ENCODE measurements at places on chromosomes 7 and 10.

GRCh38 chr10:109926061-109926745 is 2.9 kb upstream of the XPNPEP1 start:
- no peak for DNase-seq

GRCh38 chr10:63166742-63167258 is 33.7 kb downstream of the NRBF2 start:
- no peak for DNase-seq

DNA sequence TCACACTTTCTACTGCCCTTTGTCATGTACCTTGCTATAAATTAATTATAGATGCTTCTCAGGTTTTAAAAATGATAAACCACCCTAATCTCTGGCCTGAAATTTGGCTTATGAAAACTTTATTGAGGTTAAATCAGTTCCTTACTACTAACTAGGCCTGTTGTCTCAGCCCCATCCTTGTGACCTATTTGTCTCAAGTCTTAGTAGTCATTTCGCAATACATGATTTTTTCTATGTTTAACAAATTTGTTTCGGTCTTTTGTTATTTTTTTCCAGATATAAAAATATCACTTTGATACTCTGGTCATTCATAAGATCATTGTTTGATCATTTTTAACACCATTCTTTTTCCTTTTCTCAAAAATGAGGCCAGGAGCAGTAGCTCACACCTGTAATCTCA is 411.6 kb downstream of the GFRA1 start:
- DNase-seq: no peak

- DNase-seq: no peak
These were observed 135.9 kb downstream of the PCDH15 start for GRCh38 chr10:54665095-54665494.

DNA sequence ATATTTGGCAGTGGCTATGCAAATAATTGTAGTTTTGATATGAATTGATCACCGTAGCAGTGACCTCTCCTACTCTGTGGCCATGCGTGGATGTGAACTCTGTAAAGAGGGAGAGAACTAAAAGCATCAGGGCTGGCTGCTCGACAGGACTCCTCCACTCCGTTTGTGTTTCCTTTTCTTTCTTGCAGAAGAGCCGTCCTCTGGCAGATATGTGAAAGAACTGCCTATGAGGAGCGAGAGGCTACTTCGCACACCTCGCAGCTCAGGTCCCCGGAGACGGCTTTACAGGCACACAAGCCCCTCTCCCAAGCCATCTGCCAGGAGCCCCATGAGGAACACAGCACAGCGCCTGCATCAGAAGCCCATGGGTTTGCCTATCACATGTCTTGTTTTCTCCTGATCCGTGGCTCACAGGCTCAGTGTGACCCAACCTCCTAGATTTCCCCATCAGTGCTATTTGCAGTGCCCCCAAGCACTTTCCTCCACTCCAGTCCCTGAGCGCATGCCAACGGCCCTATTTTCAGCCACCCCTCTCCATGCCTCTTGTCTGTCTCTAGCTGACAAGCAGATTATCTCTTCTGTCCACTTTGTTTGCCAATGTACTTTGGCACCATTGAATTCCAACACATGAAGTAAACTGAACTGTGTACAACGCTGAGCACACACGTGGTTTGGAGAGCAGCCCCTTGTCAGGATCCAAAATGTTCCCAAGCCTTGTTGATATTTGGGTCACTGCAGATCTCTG is 164.3 kb upstream of the AKR1E2 start:
- DNase-seq: no peak

DNA sequence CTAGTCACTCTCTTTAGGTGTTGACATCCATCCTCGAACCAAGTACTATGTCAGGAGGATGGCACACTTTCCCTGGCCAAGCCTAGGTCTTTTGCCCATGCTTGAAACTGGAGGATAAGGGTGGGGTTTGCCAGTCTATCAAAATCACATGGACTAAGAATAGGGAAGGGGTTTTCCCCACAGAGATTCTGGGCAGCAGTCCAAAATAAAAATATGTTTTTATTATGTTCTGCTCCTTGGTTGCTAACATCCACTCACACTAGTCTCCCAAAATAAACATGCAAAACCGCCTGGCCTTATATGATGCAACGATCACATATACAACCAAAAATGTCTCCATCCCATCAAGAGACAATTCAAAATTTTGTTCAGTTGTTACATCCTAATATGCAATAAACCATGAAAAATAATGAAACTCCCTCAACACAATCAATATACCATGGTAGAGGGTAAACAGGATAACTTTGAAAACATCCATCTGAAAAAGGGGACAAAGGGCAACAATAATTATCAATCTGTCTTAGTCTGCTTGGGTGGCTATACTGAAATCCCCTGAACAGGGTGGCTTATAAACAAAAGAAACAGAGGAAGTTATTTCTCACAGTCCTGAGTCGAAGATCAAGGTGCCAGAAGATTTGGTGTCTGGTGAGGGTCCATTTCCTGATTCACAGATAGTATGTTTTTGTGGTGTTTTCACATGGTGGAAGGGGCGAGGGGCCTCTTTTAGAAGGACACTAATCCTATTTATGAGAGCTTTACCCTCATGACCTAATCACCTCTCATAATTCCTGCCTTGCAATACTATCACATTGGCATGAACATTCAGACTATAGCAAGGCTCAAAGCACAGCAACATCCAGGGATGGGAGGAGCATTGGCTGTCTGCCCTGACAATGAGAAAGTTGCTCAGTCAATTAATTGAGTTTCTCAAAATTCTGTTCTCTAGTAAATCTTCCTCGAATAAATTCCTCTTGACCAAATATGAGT is 159.3 kb downstream of the ETV1 start:
- no peak for DNase-seq

DNA sequence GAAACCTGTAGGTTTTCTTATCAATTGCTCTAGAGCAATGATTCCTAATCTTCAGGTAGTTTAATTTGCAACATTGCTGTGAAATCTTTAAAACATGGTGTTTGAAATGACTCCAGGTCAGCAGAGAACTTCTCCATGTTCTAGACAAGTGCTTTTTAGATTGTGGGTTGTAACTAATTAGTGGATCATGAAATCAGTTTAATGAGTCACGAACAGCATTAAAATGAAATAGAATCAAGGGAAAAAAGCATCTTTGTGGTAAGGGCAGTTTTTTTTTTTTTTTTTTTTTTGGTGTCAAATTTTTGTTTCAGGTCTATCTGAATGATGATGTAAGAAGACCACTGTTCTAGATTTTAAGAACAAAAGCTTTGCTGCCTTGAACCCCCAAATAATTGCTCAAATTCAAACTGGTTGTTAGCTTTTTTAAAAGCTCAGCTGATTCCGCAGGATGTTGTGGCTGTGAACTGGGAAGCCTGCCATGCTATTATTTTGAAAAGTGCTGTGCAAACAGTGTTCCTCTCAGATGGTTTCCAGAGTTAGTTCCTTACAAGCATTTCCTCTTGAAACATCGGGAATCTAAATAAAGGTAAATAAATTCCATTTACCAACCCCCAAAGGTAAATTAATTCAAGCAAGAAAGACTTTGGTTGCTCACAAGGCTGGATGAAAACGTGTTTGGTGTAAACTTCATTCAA is 13.1 kb upstream of the PDK4 start:
- no peak for DNase-seq

GRCh38 chr7:41268878-41269277 is 434.0 kb downstream of the INHBA start:
- no peak for DNase-seq

DNA sequence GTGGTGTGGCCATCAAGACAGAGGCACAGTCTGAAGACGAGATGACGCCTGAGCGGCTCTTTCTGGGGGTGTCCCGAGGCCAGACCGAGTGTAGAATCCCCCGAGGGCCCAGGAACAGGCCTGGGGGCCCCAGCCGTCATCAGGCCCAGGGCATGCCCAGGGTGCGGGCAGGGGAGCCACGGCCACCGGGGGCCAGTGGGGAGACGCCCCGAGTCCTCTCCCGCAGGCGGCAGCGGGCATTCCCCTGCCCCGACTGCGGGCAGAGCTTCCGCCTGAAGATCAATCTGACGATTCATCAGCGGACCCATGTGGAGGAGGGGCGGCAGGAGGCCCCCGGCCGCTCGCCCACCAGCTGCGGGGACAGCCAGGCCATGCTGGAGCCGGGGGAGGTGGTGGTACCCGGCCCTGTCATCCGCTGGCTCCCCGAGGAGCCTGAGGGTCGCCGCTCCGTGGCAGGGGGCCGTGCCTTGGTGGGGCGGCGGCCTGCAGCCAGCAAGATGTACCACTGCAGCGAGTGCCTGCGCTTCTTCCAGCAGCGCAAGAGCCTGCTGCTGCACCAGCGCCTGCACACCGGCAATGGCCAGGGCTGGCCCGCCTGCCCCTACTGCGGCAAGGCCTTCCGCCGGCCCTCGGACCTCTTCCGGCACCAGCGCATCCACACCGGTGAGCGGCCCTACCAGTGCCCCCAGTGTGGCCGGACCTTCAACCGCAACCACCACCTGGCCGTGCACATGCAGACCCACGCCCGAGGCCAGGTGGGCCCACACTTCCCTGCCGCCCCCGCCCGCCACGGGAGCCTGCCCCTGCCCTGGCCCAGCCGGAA is 19.7 kb downstream of the ZNF783 start:
- no peak for DNase-seq

- no peak for DNase-seq
These were observed 341.4 kb upstream of the PODXL start for GRCh38 chr7:131897790-131898165.

- no peak for DNase-seq
These were observed 918 bp downstream of the DBNL start for GRCh38 chr7:44045226-44046014.

DNA sequence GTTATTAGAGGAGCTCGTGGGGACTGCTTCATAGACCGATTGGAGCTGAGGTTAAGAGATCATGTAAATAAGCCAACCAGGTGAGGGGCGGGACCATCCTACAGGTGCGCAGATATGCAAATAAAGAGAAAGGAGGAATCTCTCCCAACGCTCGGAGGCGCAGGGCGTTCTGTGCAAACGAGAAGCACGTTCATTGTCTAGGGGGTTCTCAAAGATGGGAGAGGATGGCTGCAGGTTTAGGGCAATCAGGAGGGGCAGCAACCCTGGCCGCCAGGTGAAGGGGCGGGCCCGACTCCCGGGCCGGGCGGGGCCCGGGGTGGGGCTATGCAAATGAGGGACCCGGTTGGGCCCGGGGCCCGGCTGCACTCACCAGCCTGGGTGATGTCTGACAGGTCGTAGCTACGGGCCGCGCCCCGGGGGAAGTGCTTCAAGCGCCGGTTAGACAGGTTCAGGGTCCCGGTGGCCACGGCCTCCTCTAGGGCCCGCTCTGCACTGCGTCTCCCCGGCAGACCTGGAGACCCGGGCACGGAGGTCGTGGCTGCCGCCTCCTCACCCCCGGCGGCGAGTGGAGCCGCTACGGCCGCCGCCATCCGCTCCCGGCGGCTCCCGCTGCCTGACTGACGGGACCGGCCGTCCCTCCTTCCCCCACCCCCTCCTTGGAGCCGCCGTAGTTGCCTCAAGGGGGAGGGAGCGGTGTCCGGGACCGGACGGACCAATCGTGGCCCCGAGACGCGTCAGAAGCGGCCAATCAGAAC is at the start of gene LRCH4:
Gene LRCH4 (minus strand): TSS at position 619 of the 755 bp plus-strand sequence. CDS start 29 bp downstream, at position 590.
- DNase-seq: peak; percentile 49

DNA sequence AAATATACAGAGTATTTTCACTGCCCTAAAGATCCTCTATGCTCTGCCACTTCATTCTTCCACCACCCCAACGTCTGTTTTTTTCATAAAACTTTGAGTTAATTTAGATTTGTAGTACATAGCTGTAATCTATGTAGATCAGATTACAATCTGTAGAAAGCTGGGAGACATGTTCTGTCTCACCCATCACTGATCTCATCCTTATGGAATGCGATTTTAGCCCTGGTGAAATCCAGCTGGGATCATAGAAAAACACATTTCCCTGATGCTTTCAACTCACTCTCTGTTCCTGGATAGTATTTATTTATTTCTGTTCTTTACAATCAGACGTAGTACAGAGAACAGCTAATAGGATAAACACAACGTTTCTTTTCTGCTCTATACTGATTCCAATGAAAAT is 521.0 kb downstream of the KIF20B start:
- DNase-seq: no peak

All from stimulated activated CD4-positive, alpha-beta T cell treated with anti-CD3 and anti-CD28 coated beads, Interleukin-12 subunit alpha, Interleukin-12 subunit beta, amount 100 ng/mL, for 24 hours (primary cell).